ENCODE measurements at places on chromosomes 4 and X.

GRCh38 chr4:11426731-11427120 is 2.0 kb downstream of the HS3ST1 start:
- DNase-seq: peak; percentile 33

DNA sequence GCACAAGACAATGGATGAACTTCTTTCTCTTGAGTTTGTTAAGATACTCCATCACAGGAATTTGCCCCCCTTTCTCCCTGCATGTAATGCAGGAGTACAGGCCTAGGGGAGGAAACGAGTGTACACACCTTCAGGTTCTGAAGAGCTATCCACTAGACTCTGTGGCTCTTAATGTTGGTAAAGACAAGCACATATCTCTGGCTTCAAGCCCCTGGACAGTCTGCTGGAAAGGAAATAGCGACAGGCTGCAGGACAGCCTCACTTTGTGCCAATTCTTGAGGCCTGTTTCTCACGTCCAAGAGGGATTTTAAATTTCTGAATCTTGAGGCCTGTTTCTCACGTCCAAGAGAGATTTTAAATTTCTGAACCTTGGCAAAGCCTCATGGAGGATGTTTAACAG is 87.1 kb downstream of the RLIM start:
- DNase-seq: no peak

GRCh38 chrX:136896121-136896914 is 15.8 kb upstream of the RBMX start:
- DNase-seq: peak; percentile 64

GRCh38 chr4:62204136-62204535 is 1004.0 kb downstream of the ADGRL3 start:
- DNase-seq: no peak

GRCh38 chrX:69303231-69303630 is 138.0 kb upstream of the PJA1 start:
- DNase-seq: no peak

DNA sequence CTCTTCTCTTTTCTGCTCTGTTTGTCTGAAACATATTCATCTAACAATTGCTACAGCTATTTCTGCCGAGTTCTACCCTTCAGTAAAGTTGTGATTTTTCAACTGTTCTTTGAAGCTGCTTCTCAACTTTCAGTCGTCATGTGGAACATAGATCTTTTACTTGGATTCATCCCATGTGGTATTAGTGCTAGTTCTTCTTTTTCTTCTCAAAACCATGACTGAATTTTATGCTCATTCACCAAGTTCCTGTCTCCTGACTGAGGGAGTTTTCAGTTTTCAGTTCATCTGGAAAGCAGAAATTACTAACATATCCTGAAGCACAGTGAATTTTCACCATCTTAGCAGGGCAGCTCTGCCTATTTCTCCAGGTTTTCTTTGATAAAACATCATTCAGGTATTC is 12.1 kb downstream of the ACSL4 start:
- no peak for DNase-seq

GRCh38 chr4:105911426-105911825 is 16.2 kb downstream of the NPNT start:
- no peak for DNase-seq

GRCh38 chr4:52825460-52826090 is 36.5 kb upstream of the RASL11B start:
- no peak for DNase-seq

DNA sequence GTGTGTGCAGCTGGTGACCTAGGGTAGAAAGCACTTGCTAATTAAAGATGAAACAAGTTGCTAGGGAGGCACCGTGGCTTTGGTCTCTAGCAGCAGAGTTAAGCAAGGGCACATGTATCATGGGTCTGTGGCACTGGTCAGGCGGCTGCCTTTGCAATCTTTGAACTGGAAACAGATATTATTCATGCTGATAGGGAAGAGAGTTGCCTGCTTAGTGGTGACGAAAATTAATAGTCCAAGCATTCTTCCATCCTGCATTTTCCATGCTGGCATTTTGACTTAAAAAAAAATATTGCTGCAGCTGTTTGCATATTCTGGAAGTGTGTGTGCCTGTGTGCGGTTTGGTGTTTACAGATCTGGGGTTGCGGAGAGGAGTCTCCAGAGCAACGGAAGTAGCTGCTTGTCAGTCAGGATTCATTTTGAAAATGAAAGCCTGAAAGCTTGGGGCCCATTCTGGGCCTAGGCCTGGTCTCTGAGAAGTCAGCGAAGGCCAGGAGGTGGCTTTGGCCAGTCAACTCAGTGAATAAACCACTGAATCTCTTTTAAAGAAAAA is 2.3 kb upstream of the SOWAHD start:
- DNase-seq: peak; percentile 88
